H4 (cell line): ENCODE measurements at places on chromosomes 5 and 9. TPM values are rescaled to one million over a fixed set of nuclear protein-coding genes. Genes with fewer than 3 reads are reported as not detected.

- no peak for DNase-seq
Measured at GRCh38 chr9:2991292-2991691, 147.4 kb upstream of the PUM3 start.

Gene C1QTNF2
- 2.2 and 2.6 TPM in 2 replicates for total RNA-seq

DNA sequence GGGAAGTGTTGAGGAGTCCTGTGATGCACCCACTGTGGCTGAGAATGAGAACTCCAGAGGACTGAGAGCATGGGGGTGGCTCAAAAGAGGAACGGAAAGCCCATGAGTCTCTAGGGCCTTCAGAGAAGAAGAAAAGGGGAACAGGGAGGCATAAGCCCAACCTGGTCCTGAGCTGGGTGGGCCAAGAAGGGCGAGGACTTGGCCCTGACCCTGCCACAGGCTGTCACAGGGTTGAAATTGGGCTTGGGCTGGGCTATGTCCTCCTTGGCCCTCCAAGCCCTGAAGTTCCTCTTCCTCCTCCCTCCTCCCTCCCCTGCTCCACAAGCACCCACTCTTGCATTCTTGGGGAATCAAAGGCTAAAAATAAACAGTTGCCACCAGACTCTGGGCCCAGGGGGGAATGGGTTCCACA lies 49.3 kb upstream of the PPARGC1B start:
- DNase-seq, result no peak

Gene AMBP
- 6.6 and 9.9 TPM in 2 replicates for total RNA-seq

DNA sequence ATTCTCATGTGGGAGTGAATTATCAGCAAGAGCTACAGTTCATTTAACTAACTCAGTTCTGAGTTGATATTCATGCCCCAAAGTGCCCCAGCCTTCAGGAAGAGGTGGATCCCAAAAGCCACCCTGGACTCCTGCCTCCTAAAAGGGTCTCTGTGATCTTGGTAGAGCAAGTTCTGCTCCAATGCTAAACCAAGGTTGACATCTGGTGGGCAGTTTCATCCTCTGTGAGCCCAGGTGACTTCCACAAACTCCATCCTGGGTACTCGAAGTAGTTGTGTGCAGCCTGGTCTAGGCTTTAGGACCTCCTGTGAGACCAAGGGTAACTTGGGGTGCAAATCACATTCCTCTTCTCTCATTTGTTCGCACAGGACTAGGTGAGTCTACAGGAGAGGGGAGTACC lies 816.8 kb downstream of the MTRR start:
- DNase-seq, result no peak

- DNase-seq, result no peak
Measured at GRCh38 chr9:17928228-17928627, 349.4 kb downstream of the SH3GL2 start.

Gene PPP3R2
- total RNA-seq, result not detected in 2 replicates

- DNase-seq, result peak; percentile 25
Measured at GRCh38 chr5:121503111-121503840, 348.4 kb upstream of the FTMT start.

DNA sequence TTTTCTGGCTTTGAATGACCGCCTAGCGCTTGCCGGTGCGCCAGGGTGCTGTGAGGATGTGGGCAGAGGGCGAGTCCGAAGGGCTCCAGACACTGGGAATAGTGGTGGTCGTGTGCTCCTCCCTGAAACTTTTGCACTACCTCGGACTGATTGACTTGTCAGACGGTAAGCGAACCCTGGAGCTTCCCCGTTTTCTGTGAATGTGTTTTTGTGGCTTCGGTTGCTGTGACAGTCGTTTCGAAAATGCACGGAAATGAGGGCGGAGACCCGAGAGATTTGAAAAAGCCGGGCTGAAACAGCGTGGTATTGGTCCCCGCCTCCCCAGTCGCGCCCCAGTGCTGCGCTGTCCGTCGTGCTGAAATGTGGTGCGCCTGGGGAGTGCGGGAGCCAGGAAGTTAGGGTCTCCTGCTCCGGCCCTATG lies 102.5 kb upstream of the GABRP start:
- no peak for DNase-seq

- no peak for DNase-seq
Measured at GRCh38 chr5:137024044-137024443, 475.1 kb downstream of the SPOCK1 start.

- peak; percentile 4 for DNase-seq
Measured at GRCh38 chr9:1837453-1838084, 177.6 kb upstream of the SMARCA2 start.

DNA sequence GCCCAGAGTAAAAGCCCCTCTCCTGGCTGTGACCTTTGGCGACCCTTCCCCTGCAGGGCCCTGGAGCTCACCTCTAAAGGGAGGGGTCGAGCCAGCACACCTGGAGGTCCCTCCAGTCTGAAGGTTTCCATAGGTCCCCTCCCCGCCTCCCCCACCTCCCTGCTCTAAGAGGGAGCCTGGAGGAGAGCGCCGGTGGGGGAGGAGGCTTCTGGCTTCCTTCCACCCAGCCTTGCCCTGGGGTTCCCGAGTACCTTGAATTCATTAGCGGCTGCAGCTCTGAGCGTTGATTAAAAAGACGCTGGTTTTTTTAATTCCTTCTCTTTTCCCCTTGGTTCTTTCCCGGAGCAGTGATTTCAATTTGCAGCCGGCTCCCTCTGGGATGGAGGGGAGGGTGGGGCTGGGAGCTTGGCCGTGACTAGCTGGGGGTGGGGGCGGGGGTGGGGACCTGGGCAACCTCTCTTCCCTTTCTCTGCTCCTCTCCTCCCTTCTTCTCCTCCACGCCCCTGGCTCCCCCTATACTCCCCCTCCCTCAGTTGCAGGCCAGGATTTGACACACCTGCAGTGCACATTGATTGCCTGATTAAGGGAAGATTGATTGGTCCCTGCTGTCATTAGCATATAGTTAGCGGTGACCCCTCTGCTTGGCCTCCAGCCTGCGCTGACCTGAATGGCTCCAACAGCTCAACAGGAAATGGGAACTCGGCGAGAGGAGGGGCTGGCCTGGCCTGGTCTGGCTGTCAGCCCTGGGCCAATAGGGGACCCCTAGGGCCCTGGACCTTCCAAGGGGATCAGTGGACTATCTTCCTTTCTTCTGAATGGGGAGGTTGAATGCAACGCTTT lies 67.5 kb upstream of the RAPGEF1 start:
- no peak for DNase-seq

GRCh38 chr5:128274441-128274840 lies 190.9 kb downstream of the SLC12A2 start:
- DNase-seq, result no peak

- peak; percentile 40 for DNase-seq
Measured at GRCh38 chr5:139710319-139711066, 62.3 kb downstream of the CXXC5 start.

- no peak for DNase-seq
Measured at GRCh38 chr9:80906728-80907127, 782.6 kb downstream of the TLE1 start.

DNA sequence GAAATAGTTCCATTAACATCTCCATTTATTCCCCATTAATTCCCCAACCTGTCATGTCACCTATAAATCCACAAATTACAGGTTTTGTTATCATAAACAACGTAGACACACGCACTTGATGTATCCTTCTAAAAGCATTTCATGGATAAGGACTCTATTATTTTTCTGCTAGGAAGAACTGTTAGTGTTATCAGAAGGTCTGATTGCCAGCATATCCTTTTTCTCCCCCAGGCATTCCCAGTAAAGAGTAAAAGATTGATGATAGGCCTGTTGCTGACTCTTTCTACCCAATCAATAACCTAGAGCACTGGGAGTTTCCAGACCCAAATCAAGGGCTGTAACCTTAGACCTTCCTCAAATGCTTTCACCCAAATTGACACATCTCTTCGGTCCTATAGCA lies 60.8 kb downstream of the RFK start:
- DNase-seq, result no peak

- DNase-seq, result no peak
Measured at GRCh38 chr5:144742361-144742760, 571.7 kb downstream of the KCTD16 start.

GRCh38 chr5:15550502-15551112 lies 50.6 kb downstream of the FBXL7 start:
- DNase-seq, result no peak

- DNase-seq, result no peak
Measured at GRCh38 chr9:120336753-120337090, 243.2 kb downstream of the CDK5RAP2 start.

- DNase-seq, result peak; percentile 14
Measured at GRCh38 chr5:129118405-129118804, 23.9 kb downstream of the ISOC1 start.

- DNase-seq, result no peak
Measured at GRCh38 chr9:94142353-94142752, 58.1 kb downstream of the PTPDC1 start.

- DNase-seq, result no peak
Measured at GRCh38 chr9:135359764-135360163, 119.8 kb upstream of the PPP1R26 start.

GRCh38 chr9:38641985-38642864 lies 21.8 kb upstream of the ANKRD18A start:
- peak; percentile 66 for DNase-seq

- DNase-seq, result no peak
Measured at GRCh38 chr5:164203581-164204225, 698.3 kb downstream of the MAT2B start.

GRCh38 chr9:91660521-91660920 lies 236.9 kb upstream of the NFIL3 start:
- DNase-seq, result no peak

DNA sequence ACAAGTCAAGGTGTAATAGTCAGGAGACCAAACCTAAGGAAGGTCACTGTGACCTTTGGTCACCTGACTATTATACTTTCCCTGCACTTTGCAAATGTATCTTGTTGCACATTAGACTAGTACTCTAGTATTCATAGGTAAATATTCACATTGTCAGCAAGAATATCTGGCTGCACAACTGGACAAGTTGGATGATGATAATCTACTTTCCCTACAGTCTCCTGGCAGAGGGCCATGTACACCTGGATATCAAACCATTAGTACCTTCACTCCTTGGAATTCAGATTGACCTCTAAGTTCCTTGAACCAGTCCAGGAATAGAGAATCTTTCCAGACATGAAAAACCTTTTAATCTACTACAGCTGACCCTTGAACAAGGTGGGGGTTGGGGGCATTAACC lies 344.8 kb downstream of the DEPDC1B start:
- DNase-seq, result no peak

Gene PCDHA9
- 0.08 TPM in 1 of 2 replicates, not detected in the other for total RNA-seq

Gene TLR4
- 6.7 and 7.5 TPM in 2 replicates for total RNA-seq

DNA sequence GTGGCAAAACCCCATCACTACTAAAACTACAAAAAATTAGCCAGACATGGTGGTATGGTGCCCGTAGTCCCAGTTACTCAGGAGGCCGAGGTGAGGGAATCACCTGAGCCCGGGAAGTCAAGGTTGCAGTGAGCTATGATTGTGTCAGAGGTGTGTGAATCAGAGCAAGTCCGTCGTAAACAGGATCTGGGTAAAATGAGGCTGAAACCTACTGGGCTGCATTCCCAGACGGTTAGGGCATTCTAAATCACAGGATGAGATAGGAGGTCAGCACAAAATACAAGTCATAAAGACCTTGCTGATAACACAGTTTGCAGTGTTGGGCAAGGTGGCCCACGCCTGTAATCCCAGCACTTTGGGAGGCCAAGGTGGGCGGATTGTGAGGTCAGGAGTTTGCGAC lies 1.9 kb upstream of the CLTB start:
- no peak for DNase-seq

- DNase-seq, result no peak
Measured at GRCh38 chr9:113502427-113503034, 39.0 kb downstream of the RGS3 start.

Gene NPR3
- total RNA-seq, result 0.10 and 0.27 TPM in 2 replicates

GRCh38 chr9:99158629-99159028 lies 53.7 kb downstream of the TGFBR1 start:
- DNase-seq, result no peak

Gene C5orf46
- total RNA-seq, result 1.0 and 5.2 TPM in 2 replicates

GRCh38 chr9:106643211-106643930 lies 219.6 kb upstream of the ZNF462 start:
- no peak for DNase-seq

Gene COL15A1
- 1.6 and 1.8 TPM in 2 replicates for total RNA-seq

- DNase-seq, result no peak
Measured at GRCh38 chr5:538801-539468, 14.7 kb upstream of the SLC9A3 start.

GRCh38 chr5:1385395-1386273 lies 40.7 kb upstream of the CLPTM1L start:
- DNase-seq, result peak; percentile 67

DNA sequence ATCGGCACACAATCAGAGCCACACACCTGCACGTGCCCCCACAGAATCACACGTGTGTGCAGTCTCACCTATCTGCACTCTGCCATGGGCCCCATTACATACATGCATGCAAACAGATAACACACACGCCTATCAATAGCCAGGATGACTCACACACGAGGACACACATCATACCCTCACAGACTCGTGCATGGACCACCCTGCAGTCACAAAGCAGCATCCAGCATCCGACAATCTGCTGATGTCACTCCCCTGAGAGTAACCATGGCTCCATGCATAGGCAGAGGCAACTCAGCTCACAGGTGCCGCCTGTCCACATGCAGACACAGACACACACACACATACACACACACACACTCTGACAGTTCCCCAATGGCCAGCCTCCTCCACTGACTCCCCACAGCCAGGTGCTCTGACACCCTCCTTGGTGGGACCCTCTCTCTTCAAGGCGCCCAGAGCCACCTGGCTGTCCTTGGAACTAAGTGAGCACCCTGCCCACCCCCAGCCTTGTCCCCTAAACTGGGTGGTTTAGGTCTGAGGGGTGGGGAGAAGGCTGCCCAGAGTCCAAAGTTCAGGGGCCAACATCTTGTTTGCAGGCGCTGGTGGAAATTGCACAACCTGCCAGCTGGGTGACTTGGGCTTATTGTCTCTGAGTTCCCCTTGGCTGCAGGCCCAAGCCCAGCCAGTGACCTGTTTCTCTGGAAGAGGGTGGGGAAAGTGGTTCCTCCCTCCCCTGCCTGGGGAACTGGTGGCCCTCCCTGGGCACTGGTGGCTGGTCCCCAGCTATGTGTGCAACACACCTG lies 34.6 kb upstream of the NEK6 start:
- peak; percentile 71 for DNase-seq

Gene AQP7
- total RNA-seq, result 0.97 TPM in 1 of 2 replicates, not detected in the other

GRCh38 chr5:107670932-107671741 lies at the start of gene EFNA5:
TSS of gene EFNA5 (minus strand) at chr5:107670937.
- DNase-seq, result peak; percentile 39

DNA sequence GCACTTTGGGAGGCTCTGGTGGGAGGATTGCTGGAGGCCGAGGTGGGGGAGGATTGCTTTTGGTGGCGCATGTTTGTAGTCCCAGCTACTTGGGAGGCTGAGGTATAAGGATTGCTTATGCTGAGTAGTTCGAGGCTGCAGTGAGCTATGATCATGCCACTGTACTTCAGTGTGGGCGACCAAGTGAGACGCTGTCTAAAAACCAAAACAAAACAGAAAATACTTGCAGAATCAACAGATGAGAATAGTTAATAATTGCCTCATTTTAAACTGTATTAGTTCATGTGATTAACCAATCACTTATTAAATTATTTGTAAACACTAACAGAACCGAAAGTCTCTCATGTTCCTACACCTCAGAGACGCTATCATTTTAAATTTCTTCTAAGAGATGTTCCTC lies 118.1 kb downstream of the CCDC171 start:
- no peak for DNase-seq

Gene CSF1R
- total RNA-seq, result 0.02 TPM in 1 of 2 replicates, not detected in the other

- no peak for DNase-seq
Measured at GRCh38 chr5:126921241-126922091, 108.9 kb downstream of the MARCHF3 start.
